ENCODE measurements at places on chromosomes 5 and 9.

DNA sequence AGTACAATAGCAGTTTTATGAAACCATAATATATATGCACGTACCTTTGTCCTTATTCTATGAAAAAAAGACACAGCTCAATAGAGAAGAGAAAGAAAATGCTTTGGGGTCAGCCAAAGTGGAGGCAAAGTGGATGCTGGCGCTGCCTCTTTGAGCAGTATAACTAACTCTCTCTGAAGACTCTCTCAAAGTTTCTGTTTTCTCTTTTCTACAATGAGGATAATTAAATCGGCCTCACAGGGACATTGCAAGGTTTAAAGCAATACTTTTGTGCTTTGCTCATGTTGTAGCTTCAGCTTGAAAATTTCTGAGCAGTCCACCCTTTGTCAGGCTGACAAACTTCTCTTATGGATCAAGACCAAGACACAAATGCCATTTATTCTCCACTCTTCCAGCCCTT lies 455.1 kb upstream of the MPDZ start:
- DNase-seq: no peak

GRCh38 chr5:112923148-112923917 lies 1.3 kb upstream of the REEP5 start:
- DNase-seq: peak; percentile 31

- no peak for DNase-seq
These were observed 20.7 kb downstream of the FBXL17 start for GRCh38 chr5:108361239-108361638.

DNA sequence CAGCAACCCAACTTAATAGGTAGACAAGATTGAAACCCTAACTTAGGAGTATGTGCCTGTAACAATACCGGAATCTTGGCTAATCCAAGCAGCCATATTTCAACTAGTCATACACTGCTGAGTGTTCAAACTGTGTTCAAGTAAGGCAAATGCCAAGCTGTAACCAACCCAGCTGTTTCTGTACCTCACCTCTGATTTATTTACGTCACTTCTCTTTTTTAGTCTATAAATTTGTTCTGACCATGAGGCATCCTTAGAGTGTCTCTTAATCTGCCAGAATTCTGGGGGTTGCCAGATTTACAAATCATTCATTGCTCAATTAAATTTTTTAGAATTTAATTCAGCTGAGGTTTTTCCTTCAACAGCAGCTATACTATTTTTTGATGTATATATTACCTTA lies 723.2 kb downstream of the CDH18 start:
- DNase-seq: no peak

GRCh38 chr9:136881691-136882108 lies 4.6 kb upstream of the TRAF2 start:
- DNase-seq: peak; percentile 62

DNA sequence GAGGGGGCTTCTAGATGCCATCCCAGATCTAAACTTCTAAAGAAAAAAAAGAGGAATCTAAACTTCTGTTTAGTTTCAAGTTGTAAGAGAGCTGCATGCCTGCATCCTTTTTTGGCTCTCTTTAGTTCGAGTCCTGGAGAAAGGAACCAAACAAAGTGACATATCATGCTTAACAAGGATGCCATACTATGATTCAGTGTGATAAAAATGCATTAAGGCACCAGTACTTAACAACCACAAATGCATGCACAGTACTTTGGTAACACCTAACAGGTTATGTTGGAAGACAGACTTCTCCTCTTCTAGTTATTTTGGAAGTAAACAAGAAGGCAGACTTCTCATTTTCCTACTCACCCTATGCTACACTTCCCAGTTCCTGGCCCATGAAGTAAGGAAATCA lies 27.3 kb downstream of the NME5 start:
- DNase-seq: no peak

GRCh38 chr5:124021066-124021641 lies 509.2 kb downstream of the CSNK1G3 start:
- no peak for DNase-seq

DNA sequence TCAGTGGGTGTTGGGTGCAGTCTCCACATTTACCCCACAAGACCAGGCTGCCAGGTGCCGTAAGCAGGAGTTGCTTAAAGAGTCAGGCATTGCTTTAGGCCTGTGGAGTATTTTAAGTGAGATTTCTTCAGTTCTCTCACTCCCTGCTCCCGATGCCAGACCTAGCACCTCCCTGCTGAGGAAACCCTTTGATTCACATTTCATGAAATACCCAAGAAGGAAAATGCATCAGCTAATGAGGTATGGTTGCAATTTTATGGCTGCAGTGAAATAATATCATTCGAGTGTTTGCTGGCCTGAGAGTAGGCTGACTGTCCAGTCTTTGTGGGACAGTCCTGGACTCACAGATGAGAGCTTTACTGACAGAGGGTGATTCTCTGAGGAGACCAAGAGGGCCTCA lies 67.4 kb upstream of the CTSL start:
- DNase-seq: no peak

- DNase-seq: no peak
These were observed 128.2 kb downstream of the YTHDC2 start for GRCh38 chr5:113641715-113642114.

DNA sequence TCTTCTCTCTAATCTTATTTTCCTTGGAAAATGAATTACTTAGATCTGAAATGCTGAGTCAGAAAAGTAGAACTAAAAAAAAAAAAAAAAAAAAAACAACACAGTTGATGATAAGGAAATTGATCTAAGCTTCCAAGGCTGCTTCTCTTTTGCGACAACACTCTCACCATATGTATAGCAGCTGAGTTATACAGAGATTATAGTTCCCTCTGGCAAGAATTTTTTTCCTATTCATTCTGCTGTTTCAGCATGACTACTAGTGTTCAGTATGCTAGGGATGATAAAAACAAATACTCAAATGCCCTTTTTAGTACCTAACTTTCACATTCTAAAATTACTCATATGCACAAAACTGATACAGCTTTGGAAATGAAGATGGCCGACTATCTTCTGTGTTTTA lies 267.3 kb downstream of the MLLT3 start:
- DNase-seq: no peak

DNA sequence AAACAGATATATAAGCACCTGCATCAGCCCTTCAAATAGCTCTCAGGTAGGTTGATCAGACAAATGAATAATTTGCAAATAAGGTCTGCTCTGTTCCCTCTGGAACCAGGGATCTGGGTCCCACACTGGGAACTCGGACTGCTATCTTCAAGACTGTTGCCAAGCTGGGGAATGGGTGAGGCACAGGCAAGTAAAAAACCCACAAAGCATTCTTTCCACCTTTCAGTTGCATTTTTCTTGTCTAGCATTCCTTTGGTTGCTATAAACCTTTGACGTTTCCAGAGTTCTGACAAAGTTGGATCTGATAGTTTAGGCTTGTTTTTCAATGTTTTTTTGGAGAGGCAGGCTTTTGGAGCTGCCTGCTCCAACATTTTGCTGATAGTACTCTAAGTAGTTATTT lies 20.1 kb downstream of the FBXL17 start:
- DNase-seq: no peak

DNA sequence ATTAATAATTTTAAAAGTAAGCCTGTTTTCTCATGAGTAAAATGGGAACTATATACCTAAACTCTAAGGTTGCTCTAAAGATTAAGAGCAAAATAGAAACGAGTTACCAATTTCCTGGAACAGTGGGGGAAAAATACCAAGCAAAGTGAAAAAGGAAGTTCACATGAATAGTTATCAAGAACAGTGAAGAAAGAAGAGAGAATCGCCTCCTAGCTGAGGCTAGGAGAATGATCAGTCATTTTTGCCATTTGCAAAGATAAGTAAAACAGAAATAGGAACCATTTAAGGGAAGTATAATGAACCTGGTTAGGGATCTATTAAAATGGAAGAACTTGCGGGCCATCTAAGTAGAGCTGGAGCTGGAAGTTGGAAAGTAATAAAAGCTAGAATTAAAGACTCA lies 50.7 kb downstream of the P4HA2 start:
- no peak for DNase-seq

DNA sequence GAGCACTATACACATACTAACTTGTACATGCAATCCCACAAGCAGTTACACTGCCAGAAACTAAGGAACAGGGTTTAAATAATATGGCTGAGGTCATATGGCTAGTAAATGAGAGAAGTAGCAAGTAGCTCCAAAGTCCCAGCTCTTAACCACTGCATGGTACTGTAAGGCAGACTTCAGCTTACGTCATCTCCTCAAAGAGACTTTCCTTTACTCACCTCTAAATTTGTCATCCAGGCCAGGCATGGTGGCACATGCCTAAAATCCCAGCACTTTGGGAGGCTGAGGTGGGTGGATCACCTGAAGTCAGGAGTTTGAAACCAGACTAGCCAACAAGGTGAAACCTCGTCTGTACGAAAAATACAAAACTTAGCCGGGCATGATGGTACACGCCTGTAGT lies 20.4 kb upstream of the SELENOP start:
- DNase-seq: no peak

GRCh38 chr9:130665029-130665430 lies 636 bp downstream of the PRDM12 start:
- DNase-seq: no peak

GRCh38 chr5:10800852-10801251 lies 39.8 kb upstream of the DAP start:
- DNase-seq: no peak

DNA sequence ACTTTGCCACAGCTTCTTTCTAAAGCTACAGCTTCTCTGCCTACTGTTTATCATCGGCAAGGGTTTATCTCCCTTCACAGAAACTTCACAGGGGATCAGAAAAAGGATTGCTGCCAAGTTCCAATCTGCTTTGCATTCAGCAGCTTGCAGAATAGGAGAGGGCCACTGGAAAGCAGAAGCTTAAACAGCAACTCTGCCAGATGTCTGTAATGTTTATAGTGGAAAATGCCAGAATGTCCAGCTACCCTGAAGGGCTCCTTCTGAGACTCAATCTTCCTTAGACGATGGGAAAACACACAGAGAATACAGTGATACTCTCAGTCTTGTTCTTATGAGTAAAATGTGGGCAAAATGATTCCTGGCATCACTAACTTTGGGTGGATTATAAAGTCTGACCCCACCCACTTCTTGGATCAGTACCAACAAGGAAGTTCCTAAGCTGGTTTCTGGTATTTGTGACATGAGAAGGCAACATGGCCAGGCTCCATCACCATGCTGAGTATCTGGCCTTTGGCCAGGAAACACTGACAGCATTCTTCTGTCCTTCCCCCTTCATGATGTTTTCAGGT lies 19.0 kb downstream of the STOM start:
- DNase-seq: no peak

DNA sequence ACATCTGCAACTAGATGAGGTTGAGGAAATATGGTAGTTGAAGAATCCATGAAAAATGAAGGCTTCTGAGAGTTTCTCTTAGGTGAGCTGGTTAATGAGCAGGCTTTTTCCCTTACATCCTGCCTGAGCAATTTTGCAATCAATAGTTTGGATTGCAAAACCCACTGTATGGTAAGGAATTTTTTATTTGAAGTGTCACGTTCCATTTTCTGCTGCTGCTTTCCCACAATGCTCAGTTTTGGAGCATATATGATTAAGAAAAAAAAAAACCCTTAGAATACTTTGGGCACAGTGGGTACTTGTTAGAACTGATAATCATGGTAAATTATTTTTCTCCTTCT lies 144.2 kb downstream of the PCSK1 start:
- no peak for DNase-seq

GRCh38 chr9:121857928-121858327 lies 206.5 kb downstream of the DAB2IP start:
- no peak for DNase-seq

- no peak for DNase-seq
These were observed 190.5 kb downstream of the GAS1 start for GRCh38 chr9:86756576-86757381.

GRCh38 chr5:42454216-42454995 lies 31.2 kb downstream of the GHR start:
- DNase-seq: no peak

DNA sequence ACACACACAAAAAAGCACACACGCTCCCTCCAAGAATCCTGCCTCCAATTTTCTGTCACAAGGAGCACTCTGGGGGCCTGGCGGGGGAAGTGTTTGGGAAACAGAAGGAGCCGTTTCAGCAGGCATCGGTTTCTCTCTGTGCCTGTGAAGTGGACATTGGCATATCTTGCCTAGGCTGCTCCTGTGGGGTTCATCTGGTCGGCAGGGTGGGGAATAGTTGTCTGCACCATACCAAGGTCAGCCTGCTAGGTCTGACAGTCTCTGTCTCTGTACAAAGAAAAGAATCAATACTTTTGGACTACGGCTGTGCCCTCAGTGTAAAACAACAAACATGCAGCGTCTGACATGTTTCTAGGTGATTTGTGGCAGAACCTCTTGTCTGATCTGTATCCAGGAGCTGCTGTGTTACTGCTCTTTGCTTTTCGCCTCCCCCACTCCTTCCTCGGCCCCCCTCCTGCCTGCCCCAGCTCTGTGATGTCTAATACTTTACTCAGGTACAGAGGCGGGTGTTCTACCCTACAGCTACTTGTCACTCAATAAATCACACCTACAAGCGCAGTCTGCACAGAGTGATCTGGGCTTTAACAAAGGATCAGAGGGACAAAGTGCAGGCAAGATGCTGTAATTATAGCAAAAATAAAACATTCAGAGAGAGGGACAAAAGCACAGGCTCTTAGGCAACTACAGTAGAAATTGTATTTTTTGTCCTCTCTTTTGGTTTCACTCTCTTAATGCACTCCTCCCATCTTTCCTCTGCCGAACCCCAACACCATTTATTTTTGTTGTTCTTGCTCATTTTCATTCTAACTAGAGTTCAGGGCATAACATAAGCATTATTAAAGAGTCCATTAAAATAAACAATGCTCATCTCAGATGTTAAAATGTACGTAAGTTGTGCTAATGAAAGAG lies 216.7 kb downstream of the BNC2 start:
- DNase-seq: no peak

GRCh38 chr5:32168460-32169033 lies 5.6 kb downstream of the GOLPH3 start:
- no peak for DNase-seq

DNA sequence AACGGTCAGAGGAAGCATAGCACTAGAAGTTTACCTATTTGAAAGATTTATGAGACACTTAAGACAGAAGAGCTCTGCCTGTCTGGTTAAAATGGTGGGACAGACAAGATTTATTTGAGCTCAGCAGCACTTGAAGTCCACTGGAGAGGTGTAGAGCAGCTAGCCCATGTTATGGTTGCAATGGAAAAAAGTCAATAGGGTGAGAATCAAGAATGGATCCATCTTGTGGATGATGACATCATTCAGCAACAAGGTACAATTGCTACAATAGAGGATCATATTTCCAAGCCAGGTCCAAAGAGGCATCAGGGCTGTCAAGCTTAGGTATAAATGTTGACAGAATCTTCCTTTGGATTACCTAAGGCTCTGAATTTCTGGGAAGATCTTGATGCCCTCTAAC lies 21.1 kb upstream of the ZNF131 start:
- no peak for DNase-seq

GRCh38 chr9:21031091-21031807 lies at the start of gene HACD4:
HACD4 (minus strand) TSS chr9:21031640; CDS start chr9:21031590, 50 bp downstream.
- DNase-seq: peak; percentile 78

DNA sequence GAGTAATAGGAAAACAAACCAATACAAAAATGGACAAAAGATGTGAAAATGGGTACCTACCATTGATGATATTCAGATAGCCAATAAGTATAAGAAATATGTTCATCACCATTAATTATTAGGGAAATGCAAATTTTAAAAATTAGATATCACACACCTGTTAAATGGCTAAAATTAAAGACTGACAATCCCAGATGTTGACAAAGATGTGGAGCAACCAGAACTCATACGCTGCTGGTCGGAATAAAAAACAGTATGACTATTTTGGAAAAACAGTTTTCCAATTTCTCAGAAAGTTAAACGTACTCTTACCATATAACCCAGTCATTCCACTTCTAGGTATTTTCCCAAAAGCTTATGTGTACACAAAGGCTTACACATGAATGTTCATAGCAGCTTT lies 27.1 kb downstream of the TMEM267 start:
- no peak for DNase-seq
